ENCODE measurements at places on chromosomes 5 and 9. TPM values are rescaled to one million over a fixed set of nuclear protein-coding genes. Genes with fewer than 3 reads are reported as not detected.

Gene DHX29
- 32.4 TPM for total RNA-seq

DNA sequence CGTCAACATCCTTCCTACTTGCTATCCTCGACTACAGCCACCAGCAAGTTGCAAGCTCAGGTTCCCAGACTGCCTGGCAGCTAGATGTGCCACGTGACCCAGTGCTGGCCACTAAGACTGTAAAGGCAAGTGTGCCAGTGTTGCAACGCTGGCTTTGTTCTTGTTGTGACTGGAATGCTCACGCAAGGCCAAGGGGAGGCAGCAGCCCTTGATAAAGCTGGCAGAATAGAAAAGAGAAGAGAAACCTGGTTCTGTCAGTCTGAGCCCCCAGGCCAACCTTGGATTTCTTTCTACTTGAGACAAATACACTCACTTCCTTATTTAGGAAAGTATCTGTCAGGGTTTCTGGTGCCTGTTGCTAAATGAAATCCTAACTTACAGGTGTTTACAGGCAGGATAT is 113.0 kb downstream of the KLHL3 start:
- ATAC-seq = no peak

DNA sequence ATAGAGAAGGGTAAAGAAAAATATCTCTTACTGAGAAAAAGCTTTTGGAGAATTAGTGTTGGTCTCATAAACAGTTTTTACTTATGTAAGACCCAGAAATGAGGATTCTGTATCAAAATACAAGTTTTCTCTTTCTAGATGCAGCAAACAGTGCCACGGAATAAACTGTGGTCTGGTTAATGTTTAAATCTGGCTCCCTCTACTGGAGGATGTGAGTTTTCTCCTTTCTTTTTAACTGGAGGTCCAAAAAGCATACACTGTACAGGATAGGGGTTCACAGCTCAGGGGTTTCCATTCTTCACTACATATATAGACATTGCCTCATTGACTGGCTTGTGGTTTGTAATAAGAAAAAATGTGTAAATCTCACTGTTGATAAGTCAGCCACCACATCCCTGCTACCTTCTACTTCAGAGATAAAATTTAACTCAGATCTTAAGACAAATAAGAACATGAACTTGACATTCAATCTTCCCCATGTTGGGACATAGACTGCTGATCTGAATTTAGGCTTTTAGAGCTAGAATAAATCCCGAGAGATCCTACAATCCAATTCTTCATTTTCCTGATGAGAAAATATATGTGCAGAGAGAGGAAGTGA is 98.9 kb downstream of the CFAP95 start:
- ATAC-seq = peak; percentile 84

DNA sequence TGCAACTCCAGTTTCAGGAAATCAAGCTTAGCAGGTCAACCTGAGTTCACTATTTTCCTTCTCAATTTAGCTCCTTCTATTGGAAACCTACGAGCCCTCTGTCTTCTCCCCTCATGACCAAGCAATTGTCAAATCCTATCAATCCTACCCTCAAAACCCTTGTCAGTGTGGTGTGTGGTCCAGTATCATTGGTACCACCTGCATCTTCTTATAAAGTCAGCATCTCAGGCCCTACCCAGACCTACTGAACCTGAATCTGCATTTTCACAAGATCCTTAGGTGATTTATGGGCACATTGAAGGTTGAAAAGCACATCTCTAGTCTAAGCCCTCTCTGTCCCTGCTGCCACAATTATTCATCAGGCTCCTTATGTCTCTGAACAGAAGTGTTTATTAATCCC is 77.6 kb upstream of the NR4A3 start:
- ATAC-seq = no peak

DNA sequence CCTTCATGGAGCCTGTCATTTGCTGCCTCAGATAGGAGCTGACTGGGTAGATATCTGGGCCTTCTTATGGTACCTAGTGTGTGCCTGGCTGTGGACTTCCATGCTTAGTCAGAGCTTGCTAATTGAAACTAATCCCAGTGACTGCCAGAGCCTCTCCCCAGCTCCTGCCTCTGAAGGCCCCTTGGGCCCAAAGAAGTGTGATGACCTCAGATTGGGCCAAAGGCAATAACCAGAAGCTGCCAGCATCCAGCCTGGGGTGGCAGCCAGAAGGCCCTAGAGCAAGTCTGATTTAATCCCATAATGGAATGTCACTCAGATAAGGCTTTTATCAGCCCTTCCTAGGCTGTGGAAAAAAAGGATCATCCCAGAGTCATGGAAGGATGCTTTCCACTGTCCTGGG is 17.1 kb upstream of the CDC23 start:
- no peak for ATAC-seq

- ATAC-seq = no peak
Observed at GRCh38 chr9:976943-977837, 735 bp downstream of the DMRT3 start.

DNA sequence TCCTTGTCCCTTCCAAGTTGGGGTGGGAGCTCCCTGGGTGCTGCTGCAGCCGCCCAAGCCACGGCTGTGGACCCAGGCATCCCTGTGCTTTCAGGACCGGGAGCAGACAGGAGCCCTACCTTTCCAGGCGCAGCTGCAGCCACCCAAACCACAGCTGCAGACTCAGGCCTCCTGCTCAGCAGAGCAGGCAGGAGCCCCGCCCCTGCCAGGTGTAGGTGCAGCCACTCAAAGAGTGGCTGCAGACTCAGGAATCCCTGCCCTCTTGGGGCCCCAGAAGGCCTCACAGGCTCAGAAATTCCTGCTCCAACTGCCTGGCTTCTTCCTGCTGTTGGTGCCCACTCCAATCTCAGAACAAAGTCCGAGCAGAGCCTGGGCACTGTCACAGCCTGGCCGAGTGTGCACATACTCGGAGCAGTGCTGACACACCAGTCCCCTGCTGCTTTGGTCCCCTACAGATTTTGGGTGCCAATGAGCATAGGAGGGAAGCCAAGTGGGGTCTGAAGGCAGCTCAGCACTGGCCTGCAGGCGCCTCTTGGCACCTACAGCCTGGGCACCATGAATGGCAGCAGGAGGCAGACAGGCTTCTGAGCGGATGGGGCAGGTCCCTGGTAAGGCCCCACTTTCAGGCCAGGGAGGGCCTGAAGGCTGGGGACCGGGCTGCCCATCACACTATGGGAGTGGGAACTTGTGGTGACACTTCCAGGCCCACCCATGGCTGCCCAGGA is 6.0 kb upstream of the TESK1 start:
- no peak for ATAC-seq

DNA sequence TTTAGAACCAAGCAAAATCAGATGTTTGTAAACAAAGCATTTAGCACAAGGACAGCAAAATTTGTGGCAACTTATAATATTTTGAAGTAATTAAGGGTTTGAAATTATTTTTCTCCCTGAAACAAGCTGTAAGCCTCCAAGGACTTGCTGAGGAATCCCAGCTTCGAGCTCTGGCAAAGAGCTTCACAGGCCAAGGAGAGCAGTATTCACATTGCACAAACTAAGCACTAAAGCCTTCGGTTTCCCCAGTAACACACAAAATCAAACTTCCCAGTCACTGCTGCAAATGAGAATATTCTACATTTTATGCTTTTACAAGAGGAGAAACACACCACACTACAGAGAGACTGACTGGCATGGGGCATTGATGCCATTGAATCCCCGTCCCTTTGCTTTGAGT is 101.9 kb downstream of the WDR41 start:
- ATAC-seq = no peak

- ATAC-seq = no peak
Observed at GRCh38 chr5:106127341-106127781, 1543.4 kb downstream of the EFNA5 start.

- ATAC-seq = no peak
Observed at GRCh38 chr5:111933086-111933485, 176.1 kb upstream of the NREP start.

DNA sequence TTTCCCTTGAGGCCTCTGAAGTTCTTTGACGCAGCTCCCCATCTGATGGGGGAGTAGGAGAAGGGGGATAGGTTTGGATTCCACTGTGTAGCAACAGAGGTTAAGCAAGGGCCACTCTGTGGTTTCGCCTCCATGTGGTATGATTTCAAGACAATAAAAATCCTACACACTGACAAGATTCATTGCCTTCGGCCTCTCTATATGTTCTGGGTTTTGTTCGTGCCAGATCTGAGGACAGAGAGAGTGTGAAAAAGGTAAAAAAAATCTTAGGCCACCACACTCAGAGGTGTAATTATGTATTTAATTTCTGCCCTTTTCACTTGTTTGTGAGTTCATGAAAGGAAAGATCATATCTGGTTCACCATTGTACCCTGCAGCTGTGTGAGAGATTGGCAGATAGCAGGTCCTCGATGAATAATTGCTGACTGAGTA is 715.2 kb upstream of the ZNF608 start:
- ATAC-seq = peak; percentile 47

- no peak for ATAC-seq
Observed at GRCh38 chr5:167036585-167036984, 1254.9 kb upstream of the WWC1 start.

- no peak for ATAC-seq
Observed at GRCh38 chr9:83936523-83936922, 15.3 kb upstream of the KIF27 start.

Gene PAEP
- not detected for total RNA-seq

DNA sequence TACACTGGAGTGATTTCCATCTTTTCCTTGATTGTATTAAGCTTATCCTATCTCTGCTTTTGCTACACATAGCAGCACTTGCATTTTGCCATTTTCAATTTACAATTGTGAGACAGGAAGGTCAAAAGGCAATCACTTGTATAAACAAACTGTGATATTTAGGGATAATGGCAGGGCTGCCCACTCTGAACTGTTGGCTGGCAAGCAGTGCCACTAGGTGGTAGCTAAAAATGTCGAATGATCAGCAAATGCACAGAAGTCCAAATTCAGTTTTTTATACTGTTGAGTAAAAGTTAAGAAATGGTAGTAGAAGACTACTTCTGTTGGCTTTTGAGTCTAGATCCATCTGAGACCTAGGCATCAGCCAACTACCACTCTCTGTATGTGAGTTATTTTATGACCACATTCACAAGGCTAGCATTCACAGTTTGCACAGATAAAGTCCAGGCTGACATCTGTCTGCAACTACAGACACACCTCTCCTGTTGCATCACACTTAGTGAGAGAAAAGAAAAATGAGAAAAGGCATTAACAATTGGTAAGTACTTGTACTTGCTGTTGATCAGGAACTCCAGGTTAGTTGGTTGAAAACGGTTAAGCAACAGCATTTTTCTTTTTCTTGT is 108.8 kb upstream of the ASTN2 start:
- ATAC-seq = peak; percentile 94

Gene ZNG1A
- 30.4 TPM for total RNA-seq

Gene DMGDH
- total RNA-seq = 5.1 TPM

- no peak for ATAC-seq
Observed at GRCh38 chr5:636951-637350, 24.8 kb downstream of the CEP72 start.

DNA sequence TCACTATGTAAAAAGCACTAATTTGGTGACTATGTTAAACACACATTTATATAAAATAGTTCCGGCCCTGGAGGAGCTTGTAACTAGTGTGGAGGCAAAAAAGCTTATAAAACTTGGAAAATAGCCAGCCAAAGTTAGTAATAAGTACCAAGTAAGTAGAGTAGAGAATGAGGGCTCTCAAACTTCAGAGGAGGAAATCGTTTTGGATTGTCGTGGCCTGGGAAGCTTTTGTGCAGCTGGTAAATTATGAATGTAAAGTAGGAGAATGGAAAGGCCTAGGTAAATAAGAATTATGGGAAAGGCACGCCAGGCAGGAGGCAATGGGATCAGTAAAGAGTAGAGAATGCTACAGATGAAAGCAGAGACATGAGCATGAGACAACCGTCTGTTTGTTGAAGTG is 832.7 kb upstream of the ZNF608 start:
- no peak for ATAC-seq

DNA sequence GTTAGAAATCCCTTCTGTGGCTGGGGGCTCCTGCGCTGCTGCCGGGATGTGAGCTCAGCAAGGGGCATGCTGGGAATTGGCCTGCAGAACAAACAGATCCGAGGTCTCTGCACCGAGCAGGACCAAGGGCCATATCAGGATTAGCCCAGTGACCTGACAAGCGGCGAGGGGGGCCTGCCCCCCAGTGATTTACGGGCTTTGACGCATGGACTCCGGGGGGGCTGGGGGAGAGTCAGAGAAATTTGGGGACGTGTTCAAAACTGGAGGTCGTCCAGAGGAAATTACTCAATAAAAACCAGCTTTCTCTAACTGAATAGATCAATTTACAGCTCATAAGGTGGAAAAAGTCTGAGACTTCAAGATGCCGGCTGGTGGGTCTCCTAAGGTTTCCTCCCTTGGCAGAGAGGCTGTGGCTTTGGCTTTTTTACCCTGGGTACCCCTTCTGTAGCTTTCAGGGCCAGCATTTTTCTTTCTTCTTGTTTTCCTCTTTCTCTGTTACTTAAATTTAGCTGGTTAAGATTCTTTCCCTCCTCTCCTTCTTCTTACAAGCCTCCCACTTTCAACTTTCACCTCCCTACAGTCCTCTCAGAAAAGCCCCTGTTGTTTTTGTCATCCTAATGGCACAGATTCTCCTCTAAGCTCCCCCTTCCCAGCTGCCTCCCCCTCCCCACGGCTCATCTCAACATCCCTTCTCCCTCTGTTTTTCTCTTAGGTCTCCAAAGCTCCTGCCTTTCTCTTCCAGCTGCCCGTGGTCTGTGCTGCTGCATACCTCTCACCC is 551.0 kb downstream of the CCDC171 start:
- no peak for ATAC-seq

- ATAC-seq = no peak
Observed at GRCh38 chr9:70362952-70363351, 51.5 kb downstream of the KLF9 start.

Gene OR1N1
- 0.49 TPM for total RNA-seq

GRCh38 chr5:158419186-158419585 is 560.2 kb upstream of the CLINT1 start:
- ATAC-seq = no peak

Gene PALM2AKAP2
- 0.14 TPM for total RNA-seq

DNA sequence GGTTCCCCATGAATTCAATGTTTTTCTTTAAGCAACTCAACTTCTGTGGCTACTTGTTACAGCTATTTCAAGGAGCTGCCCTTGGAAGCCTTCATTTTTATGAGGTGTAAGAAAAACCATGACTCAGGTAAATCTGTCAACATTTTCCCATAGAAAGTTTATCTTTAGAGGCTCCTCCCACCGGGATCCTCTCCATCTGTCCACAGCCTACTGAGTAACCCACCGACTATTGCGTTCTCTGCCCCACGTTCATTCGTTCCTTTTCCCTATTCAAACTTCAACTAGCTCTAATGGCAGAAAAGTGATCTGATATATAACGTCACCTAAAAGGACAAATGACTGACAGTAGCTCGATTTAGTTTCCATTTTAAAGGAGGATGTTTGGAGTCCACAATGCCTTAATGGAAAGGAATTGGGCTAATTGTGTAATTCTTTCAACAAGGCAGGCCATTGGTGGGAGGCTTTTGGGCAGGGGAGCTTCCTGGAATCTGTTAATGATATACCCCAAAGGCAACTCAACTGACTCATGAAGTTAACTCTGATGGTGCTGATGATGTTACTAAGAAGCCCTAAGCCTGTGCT is 29.3 kb upstream of the NR3C1 start:
- ATAC-seq = no peak

Measured in motor neuron (in vitro differentiated cells).